Thymus (tissue), 14 donors: ENCODE measurements at places on chromosomes 11 and 22. TPM values are rescaled to one million over a fixed set of nuclear protein-coding genes. Genes with fewer than 3 reads are reported as not detected.

Gene PRR33
- not detected for total RNA-seq

Gene MRGPRX3
- not detected for total RNA-seq

Gene SLC22A6
- not detected for total RNA-seq

Gene CTSF
- total RNA-seq, result 4.7 TPM

Gene GPR83
- total RNA-seq, result 0.14 TPM

Gene METTL15
- 8.5 TPM for total RNA-seq

Gene ACR
- total RNA-seq, result not detected

Gene HTR3B
- total RNA-seq, result 0.09 TPM

Gene APLNR
- 8.7 TPM for total RNA-seq

Gene LRRC56
- 0.47 TPM for total RNA-seq

Gene PSMD13
- 134 TPM for total RNA-seq

Gene NPAS4
- total RNA-seq, result not detected

Gene CDC45
- 31.7 TPM for total RNA-seq

Gene GTSE1
- 14.1 TPM for total RNA-seq

Gene MPZL3
- 3.9 TPM for total RNA-seq

Gene SLC17A6
- under 0.01 TPM for total RNA-seq
